ENCODE measurements at places on chromosomes 3 and 15. TPM values are rescaled to one million over a fixed set of nuclear protein-coding genes. Genes with fewer than 3 reads are reported as not detected.

ASB14 gene
- total RNA-seq, result 0.05 TPM

SMCO1 gene
- total RNA-seq, result not detected

HCN4 gene
- not detected for total RNA-seq

SLC28A1 gene
- total RNA-seq, result not detected

SUCNR1 gene
- total RNA-seq, result not detected

GRAMD1C gene
- 0.13 TPM for total RNA-seq

PLA2G4F gene
- total RNA-seq, result not detected

DNA sequence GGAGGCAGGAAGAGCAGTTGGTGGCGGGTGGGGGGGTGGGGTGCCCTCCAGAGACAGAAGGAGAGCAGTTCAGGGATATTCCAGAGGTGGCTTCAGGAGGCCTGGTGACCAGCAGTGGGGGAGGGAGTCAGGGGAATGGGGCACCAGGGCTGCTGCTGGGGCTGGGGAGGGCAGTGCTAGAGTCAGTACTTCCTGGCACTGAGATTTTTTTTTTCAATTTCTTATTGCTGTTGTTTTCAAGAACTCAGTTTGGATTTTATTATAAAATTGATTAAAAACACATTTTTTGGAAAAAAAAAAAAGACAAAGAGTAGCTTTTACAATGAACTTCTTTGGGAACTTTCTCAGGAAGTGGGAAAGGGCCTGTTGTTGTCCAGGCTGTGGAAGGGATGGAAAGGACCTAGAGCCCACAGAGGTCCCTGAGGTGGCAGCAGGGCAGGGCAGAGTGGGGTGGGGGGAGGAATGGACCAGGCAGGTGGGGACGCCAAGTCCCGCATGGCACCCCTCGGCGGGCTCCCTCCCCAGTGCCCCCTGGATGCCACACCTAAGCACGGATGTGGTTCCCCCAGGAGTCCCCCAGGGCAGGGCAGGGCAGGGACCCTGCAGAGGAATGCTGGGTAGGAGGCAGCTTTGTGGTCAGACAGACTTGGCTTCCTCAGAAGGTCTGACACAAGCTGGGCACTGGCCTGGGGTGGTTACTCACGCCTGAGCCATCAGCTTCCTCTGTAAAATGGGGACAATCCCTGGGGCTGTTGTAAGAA lies 8.5 kb upstream of the ANPEP start:
- DNase-seq, result no peak

DNA sequence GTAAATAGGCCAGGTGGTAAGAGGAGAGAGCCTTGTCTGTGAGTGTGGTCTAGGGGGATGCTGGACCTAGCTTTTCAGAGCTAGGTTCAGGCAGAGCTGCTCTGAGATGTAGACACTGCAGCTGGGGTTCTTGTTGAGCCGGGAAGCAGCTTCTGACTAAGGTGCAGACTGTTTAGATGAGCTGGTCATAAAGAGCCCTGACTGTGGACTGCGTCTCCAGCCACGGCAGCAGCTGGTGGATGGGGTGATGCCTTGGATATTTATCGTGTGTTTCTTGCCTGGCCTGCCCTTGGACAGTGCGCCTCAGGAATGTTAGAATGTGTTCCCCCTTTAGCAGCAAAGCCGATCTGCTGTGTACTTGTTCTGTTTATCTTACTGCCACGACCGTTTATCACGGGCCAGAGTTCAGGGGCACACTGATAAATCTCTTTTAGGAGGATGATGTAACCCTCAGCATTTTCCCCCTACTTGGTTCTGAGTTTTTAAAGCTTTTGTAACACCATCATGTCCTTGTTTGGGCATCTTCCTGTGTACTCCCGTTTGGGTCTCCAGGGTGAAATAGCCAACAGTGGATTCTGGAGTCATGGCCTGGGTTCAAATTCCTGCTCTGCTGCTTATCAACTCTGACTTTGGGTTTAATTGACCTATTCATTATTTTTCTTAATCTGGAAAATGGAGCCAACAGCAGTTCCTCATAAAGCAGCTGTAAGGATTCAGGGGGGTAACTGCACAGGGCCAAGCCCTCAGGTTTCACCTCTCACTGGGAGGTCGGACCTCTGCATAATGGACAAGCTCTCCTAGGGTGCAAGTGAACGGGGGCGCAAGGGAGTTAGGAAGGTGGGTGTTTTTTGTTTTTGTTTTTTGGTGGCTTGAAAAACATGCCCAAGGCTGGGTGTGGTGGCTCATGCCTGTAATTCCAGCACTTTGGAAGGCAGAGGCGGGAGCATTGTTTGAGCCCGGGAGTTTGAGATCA lies 51.4 kb downstream of the FLNB start:
- DNase-seq, result peak; percentile 93

GRCh38 chr3:14403619-14404155 lies 1.3 kb downstream of the SLC6A6 start:
- peak; percentile 69 for DNase-seq

GRCh38 chr3:100891033-100891432 lies 102.2 kb downstream of the ABI3BP start:
- DNase-seq, result peak; percentile 73

DNA sequence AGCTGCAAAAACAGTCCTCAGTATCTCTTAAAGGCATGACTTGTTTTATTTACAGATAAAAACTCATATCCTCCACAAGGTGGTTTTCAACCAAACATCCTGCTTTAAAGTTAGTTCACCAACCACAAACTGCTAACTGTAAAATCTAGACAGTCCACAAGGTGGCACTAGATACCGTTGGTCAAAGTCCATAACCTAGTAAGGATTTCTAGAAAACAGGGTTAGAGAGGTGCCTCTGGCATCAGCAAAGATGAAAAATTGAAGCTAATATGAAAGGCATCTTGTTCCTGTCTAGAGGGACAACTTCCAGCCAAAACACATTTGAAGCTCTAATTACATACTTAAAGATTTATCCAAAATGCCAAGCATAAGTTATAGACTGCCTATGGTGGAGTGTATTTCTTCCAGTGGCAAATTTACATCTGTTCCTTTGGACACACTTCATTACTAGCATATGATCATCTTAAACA lies 56.0 kb downstream of the ZMAT3 start:
- peak; percentile 87 for DNase-seq

- peak; percentile 40 for DNase-seq
Measured at GRCh38 chr3:4898454-4899313, 80.6 kb upstream of the BHLHE40 start.

GRCh38 chr15:74782259-74783071 lies 585 bp downstream of the CSK start:
- DNase-seq, result no peak

- DNase-seq, result no peak
Measured at GRCh38 chr3:187759601-187760000, 14.3 kb upstream of the BCL6 start.

GRCh38 chr3:109683746-109684145 lies 346.4 kb upstream of the DPPA4 start:
- DNase-seq, result no peak

DNA sequence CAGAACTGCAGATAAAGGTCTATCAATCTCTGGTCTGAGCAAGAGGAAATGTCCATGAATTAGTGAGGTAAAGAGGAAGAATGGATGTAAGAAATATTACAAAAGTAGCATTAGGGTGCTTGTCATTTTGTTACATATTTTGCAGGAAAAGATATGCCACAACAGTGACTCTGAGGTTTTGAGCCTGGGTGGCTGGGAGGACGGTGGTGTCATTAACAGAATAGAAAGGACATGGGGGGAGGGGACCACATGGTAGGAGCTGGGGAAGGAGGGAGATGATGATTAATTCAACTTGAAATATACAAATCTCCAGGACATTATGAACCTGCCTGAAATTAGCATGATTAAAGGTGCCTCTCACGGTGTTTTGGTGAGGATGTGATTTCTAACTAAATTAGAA lies 245.5 kb upstream of the MDFIC2 start:
- DNase-seq, result no peak

DNA sequence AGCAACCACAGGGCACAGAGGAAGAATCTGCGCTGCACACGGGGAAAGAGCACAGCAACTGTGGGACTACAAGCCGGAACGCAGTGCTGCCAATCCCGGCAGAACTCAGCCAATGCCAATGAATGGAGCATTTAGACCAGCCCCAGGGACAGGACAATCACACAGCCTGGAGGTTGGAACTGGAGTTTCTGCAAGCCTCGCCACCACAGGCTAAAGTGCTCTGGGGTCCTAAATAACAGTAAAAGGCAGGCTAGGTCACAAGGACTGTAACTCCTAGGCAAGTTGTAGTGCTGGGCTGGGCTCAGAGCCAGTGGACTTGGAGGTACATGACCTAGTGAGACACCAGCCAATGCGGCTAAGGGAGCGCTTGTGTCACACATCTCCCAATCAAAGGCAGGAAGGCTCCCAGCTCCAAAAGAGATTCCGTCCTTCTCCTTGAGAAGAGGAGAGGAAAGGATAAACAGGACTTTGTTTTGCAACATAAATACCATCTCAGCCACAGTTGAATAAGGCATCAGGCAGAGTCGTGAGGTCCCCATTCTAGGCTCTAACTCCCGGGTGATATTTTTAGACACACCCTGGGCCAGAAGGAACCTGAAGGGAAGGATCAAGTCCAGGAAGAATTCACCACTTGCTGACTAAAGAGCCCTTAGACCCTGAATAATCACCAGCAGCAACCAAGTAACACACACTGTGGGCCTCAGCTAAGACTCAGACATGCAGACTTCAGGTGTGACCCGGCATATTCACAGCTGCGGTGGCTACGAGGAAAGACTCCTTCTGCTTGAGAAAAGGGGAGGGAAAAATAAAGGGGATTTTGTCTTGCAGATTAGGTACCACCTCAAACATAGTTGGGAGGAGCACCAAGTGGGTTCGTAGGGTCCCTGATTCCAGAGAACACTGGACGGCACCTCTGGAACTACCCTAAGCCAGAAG lies 85.5 kb upstream of the XXYLT1 start:
- DNase-seq, result no peak

DNA sequence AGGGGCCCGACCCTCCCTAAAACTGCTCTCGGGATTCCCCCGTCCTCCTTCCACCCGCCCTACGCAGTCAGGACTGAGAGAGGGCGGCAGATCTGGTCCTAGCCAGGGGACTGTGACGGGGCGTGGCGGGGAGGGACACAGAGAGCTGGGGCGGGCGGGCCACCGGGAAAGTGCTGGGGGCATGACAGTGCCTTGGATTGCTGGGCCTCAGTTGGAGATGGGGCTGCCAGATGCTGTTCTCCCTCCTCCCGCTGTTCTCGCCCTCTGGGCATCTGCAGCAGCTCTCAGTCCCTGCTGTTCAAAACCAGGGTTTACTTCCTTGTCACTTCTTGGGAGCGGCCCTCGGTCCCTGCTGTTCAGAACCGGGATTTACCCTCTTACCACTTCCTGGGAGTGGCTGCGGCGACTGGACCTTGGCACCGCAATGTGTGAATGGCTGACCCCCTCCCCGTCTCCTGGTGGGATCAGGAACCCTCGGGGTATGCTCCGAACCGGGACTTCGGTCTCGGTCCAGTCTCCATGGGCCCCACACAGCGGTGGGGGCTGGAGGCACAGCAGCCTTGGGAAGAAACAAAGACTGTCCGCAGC lies 1.8 kb upstream of the RPP25 start:
- DNase-seq, result peak; percentile 40

DNA sequence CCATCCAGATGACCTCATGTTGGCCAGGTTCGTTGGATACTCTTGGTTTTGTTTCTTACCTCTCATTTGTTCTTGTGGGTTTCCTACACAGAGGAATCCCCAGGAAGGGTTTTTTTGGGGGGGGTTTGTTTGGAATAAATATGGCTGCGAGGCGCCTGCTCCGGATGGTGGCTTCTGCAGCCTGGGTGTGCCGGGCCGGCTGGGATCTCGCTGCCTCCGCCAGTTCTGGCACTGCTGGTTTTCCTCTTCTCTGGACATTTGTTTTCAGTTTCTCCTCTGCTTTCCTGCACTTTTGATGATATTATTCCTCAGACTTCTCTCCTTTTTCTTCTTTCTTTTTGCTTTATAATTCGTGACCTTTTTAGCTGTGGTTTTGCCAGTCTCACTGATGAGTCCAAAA lies 187.4 kb downstream of the OR4M2 start:
- no peak for DNase-seq

- DNase-seq, result no peak
Measured at GRCh38 chr3:76362643-76363042, 577.3 kb upstream of the ZNF717 start.
